G401 (cell line): ENCODE measurements at places on chromosomes 6 and 20. TPM values are rescaled to one million over a fixed set of nuclear protein-coding genes. Genes with fewer than 3 reads are reported as not detected.

Gene MUCL3
- not detected in 2 replicates for total RNA-seq

Gene LTB
- 0.51 TPM in 1 of 2 replicates, not detected in the other for total RNA-seq

Gene C20orf96
- total RNA-seq, result 1.0 and 4.5 TPM in 2 replicates

Gene CLPSL1
- total RNA-seq, result not detected in 2 replicates

Gene UBE3D
- 11.3 and 13.8 TPM in 2 replicates for total RNA-seq

Gene DEF6
- total RNA-seq, result 11.3 and 12.6 TPM in 2 replicates

Gene UFL1
- 8.8 and 13.9 TPM in 2 replicates for total RNA-seq

Gene ZBTB22
- 12.8 and 17.1 TPM in 2 replicates for total RNA-seq

Gene ZFAND3
- total RNA-seq, result 34.7 and 36.2 TPM in 2 replicates

- DNase-seq, result no peak
These were observed 35.0 kb downstream of the TGM2 start for GRCh38 chr20:38129893-38130609.

DNA sequence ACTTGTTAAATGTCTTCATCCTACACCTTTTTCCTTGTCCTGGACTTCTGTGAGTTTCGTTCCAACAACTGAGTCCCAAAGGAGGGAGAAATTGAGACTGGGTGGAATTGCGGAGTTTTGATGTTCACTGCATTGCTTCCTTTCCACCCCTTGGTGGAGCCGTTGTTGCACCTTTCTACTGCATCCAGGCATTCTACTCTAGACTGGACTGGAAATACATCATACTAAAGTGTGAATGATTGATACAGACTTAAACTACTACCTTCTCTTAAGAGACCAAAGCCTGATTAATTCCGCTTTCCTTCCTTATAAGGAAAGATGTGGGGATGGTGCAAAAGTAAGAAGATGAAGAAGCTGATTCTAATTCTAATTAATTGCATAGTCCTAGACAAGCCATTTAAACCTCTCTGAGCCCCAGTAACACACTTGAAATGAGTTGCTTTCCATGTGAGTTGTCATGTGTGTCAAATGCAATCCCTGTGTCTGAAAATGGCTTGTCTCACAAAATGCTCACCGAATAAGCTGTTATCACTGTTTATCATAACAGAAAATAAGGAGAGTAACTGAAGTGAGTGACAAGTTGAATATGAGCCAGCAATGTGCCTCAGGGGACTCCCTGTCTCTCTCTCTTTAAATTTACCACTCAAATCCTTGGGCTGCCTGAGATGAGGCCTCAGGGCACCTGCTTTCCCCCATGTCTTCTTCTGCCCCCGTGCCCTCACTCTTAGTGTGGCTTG is 338.3 kb upstream of the CHD6 start:
- DNase-seq, result no peak

- DNase-seq, result no peak
These were observed 171.4 kb downstream of the PACRG start for GRCh38 chr6:162899148-162899547.

GRCh38 chr6:162568266-162568665 is 159.3 kb downstream of the PRKN start:
- DNase-seq, result no peak

DNA sequence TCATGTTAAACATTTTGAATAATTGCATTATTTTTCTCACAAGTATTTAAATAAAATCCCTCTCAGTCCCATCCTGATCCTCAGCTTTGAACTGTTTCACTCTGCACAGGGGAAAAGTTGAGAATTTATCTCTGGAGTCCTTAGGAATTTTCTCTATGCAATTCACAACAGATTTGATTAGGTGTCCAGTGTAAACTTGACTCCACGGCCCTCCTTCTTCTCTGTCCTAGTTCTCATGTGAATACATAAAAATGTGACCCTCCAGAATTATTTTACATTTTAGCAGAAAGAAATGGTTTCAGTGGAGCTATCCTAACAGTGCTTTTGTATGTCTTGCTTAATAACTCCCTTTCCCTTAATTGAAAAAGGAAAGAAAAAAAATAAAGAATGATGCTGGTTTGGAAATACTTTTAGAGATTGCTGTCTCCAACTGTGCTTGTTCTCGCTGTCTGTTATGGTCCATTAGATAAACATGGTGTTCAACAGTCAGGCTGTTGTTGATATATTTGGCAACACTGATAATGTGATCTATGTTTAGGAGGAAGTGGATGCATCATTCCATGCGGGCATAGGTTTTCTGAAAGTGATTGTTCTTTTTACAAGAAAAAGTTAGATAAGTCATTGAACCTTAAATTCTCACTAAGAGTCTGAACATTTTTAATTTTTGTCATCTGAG is 599.4 kb upstream of the CITED2 start:
- DNase-seq, result no peak

DNA sequence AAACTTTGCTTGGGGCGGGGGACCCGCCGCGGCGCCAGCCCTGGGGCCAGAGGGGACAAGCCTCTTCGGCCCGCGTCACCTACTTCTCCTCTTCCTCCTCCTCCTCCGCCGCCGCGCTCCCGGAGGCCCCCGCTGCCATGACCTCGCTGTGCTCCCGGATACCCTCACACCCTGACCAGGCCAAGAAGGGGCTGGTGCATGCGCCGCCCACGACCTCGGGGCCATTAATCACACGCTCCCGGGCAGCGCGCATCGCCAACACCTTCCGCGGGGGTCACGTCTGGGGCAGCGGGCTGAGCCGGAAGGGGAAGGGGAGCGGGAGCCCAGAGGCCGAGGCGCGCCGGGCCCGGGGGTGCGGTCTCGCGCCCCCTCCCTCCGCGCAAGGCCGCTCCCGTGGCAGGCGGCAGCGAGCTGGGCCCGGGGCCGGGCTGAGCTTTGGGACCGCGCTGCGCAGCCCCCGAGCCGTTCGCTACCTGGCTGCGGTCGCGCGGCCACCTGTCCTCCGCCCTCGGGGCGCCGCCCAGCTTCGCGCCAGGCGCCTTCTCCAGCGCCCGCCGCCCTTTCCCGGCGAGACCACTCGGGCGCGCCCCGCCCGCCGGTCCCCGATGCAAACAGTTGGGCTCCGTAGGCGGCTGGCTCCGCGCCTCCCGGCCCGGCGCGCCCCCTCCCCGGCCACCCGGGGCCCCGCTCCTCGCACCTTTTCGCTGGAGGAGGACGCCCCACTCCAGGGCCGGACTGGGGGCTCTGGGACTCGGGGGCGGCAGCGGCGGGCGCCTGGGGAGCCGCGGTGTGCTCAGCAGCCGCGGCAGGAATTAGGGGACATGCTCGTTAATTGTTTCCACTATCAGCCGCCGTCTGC is 575 bp upstream of the CNR1 start:
- no peak for DNase-seq

DNA sequence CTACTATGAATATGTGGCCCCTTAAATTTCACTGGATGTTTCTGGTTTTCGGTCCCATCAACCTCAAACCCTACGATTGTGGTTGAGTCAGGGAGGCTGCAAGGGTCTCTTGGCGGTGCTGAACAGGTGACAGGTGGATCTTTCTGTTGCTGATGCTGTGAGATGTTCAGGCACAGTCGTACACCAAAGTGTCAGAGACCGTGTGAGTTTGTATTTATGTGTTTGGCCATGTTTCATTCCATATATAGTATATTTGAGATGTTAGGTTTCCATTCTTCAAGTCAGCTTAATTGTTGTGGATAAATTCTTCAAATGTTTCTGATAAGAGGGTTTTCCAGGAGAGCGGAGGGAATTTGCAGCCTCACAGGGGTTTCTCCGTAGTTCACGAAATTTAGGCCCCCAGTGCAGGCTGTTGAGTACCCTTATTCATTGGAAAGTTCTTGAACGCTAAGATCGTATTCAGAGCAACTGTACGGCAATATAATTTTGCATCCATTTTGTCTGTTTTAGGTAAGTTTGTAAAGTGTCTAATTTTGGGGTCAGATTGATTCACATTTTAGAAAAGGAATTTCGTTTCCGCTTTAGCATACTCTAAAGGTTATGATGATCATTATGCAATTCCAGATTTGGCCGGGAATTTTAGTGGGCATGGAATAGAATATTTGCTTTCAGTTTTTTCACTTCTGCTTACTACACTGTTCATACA is 1.2 kb downstream of the TAB2 start:
- DNase-seq, result peak; percentile 55

DNA sequence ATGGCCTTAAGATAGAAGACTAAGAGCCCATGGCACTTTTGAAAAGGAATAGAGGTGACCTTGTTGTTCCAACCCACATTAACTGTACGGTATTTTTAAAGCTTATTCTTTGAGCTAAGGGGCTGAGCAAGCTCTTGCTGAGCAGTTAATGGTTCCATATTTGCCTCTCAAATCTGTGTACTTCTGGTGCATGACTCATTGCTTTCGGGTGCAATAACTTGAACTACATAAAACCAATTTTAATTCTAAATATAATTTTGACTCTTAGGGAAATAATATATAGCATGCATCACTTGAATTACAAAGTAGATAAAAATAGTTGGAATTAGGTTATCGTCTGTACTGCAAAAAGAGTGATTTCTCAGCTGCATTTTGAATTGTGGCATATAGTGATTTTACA is 348.1 kb upstream of the CITED2 start:
- DNase-seq, result no peak

- DNase-seq, result no peak
These were observed 45.3 kb downstream of the RRBP1 start for GRCh38 chr20:17636523-17637412.

GRCh38 chr6:84731401-84731800 is 33.0 kb downstream of the TBX18 start:
- no peak for DNase-seq

- DNase-seq, result no peak
These were observed 567.6 kb upstream of the MMS22L start for GRCh38 chr6:97850458-97851212.

DNA sequence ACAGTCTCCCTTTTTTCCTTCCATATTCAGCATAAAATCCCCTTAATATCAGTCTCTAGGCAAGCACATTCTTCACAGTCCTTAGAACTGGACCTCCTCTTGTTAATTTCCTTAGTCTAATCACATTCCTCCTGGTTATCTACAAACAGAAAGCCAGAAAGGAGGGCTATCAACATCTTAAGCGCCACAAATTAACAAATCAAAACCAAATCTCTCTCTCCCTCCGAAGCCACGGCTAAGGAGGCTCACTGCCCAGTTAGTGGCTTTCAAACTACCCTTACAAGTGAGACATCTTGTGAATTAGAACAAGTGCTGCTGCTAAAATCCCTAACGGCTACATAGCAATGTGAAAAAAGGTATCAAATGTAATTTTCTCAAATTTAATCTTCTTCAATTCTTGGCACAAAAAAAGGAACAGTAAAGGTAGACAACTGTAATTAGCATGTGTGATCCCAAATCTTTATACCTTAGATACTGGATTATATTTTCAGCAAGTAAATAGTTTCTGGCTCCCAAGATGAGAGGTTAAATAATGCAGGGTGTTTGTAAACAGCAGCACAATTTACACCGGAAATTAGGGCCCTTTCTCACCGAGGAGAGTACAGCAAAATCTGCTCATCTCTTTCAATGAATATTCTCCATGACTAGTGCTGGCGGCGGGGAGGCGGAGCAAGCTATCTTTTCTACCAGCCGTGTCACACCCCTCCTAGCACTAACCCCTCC is 1.4 kb upstream of the TRIM39 start:
- DNase-seq, result no peak

DNA sequence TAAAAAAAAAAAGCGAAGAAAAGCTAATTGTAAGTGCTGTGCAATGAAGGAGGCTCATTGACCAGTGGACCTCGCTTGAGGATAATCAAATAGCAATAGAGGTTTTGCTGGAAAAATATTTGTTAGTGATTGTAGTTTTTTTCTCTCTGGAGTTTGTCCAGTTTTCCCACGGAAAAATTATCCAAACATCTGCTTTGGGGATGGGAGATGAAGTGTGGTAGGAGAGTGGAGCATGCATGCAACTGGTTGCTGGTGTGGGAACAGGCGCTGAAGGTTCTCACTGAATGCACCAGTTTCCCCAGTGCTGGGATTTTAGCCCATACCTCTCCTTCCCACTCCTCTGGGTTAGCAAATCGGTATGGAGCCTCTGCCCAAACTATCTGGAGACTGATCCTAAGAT is 281.7 kb upstream of the TAB2 start:
- DNase-seq, result no peak

- DNase-seq, result peak; percentile 72
These were observed 234.2 kb downstream of the HACE1 start for GRCh38 chr6:104625536-104625935.

DNA sequence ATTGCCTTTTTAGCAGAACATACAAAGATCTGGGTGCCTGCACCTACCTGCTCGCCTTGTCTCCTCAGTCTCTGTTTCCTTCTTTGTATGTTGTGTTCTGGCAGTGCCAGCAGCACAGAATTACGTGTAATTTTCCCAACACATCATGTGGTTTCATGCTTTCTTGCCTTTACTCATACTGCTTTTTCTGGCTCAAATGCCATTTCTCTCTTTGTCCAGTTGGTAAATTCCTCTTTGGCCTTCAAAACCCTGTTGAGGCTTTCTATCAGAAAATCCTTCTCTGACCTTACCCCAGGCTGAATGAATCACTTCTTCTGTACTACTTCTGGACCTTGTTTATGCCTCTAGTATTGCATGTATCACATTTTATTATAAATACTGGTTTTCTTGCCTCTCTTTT is 31.8 kb downstream of the L3MBTL3 start:
- no peak for DNase-seq

DNA sequence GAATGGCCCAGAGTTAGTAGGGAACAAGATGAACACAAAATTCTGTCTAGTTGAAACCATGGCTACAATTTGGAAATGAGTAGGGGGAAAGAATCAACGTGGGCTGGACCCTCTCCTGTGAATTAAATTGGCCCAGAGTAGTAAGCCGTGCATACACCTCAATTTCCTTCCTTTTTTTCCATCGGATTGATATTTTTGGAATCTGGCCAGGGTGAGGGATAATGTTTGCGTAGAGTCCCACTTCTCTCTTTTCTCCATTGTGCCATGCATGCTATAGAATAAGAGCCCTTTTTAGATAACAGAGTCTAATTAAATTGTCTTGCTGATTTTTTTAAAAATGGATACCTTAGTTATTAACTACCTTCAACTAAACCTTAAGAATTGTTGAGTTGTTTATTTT is 35.2 kb downstream of the XRN2 start:
- DNase-seq, result no peak

DNA sequence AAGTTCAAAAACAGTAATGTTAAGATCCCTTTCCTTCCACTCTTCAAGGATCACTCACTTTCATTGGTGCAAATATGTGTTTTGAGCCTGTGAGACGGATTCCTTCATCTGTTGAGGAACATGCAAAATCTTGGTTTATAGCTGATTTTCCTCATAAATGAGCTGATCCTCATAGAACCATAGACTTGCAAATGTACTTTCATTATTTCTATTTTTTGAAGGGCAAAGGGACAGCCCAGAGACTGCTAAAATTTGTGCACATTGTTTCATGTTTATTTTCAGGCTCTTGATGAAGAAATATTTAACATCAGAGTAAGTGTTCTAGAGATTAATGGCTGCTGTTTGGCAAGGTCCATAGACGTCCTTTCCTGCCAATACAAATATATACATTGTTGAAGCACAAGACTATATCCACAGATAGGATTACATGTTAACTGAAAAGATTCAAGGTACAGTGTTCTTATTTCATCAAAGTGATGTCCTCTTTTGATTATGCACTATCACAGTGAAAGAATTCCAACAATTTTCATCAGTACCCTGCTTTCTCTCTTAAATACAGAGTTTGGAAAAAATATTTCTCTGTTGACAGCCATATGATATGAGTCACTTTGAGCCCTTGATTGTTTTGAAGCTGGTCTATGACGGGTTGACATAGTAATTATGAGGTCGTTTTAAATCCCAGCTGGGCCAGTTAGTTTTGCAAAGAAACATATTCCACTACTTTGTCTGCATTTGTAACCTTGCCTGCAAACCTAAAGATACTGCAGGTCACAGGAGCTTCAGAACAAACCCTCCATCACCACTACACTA is 95.7 kb downstream of the FILIP1 start:
- no peak for DNase-seq

- no peak for DNase-seq
These were observed 595 bp downstream of the FBXO5 start for GRCh38 chr6:152981989-152982903.

- no peak for DNase-seq
These were observed 460.0 kb upstream of the NOX3 start for GRCh38 chr6:155915651-155916050.
